ENCODE measurements at places on chromosomes 11 and 22.
A peak's percentile ranks its signal among the peaks of the same experiment; 100 is the strongest.

- DNase-seq, result no peak
These were observed 8.5 kb downstream of the DRD4 start for GRCh38 chr11:645536-645935.

DNA sequence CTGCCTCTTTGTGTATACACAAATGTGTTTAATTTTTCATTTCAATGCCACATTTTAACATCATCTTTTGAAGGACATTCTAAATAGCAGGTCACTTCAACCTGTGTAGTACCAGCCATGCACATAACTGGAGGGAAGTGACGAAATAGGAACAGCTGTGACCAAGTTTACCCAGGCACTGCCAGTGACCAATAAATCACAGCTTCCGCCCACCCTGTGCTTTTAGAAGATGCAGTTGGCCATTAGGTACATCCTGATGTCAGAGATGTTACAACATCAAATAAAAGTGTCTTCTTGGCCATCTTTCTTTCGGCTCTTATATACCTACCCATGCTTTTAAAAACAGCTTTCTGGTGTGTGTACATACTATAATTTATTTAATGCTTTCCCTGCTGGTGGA lies 7.8 kb downstream of the LDLRAD3 start:
- no peak for DNase-seq

- no peak for DNase-seq
These were observed 30.1 kb upstream of the SYT13 start for GRCh38 chr11:45316258-45316657.

GRCh38 chr11:68121067-68121899 lies at the start of gene CHKA:
TSS of gene CHKA (minus strand) at chr11:68121388. CDS start at chr11:68121177, 211 bp downstream.
- peak; percentile 94 for DNase-seq

DNA sequence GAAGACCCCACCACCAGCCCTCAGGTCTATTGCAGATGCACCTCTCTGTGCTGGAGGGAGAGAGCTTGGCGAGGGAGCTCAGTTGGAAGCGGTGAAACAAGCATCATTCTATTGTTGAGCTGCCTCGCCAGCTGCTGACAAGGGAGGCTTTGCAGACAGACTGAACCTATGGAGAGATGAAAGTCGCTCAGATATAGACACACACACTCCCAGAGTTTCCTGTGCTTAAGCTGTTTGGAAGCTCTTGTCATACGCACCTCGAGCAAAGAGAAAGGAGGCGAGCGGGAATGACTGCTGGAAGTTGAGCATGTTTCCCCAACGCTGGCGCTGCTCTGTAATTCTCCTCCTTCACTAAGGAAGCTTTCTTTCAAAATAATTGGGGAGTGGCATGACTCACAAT lies 126.1 kb downstream of the TRIM29 start:
- DNase-seq, result no peak

GRCh38 chr11:65188486-65188885 lies 6.8 kb downstream of the CAPN1 start:
- no peak for DNase-seq

GRCh38 chr22:47201996-47202818 lies 439.8 kb downstream of the TBC1D22A start:
- DNase-seq, result no peak

GRCh38 chr11:17211286-17211685 lies 3.5 kb upstream of the PIK3C2A start:
- no peak for DNase-seq

DNA sequence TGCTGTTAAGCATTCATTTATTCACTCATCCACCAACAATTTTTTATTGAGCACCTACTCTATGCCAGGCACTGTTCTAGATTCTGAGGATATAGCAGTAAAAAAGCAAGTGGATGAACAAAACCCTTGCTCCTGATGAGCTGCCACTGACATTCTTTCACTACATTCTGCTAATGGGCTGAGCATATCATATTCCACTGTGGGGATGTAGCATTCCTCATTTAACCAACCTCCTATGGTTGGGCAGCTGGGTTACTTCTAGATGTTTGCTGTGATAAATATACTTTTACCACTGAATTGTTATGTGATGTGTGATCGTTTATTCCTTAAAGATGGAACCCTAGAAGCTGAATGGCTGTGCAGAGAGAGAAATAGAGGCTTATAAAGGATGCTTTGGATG lies 176.9 kb downstream of the MN1 start:
- no peak for DNase-seq

DNA sequence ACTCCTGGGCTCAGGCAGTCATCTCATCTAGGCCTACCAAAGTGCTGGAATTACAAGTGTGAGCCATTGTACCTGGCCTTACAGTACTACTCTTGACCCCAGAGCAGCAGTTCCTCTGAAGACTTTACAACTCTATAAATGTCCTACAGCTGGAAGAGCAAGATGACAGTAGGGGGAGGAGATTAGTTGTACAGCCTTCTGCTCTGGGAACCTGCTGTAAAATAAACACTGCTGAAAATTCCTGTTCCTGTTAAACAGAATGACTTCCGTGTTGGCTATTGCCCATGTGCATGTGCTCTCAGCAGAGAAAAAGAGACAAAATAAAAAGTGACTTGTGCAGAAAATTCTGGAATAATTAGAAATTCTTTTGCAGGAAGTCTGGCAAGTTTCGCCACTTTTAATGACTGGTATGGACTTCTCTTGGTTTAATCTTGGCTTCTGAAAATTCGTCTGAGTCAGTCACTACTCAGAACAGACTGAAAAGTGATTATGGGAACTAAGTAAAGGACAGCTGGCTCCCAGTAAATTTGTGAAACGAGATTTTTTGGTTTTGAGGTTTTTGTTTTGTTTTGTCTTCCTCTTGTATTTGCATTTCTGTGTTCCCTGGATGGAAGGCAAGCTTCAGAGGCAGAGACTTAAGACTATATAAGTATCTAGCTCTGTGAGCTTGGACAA lies 955.7 kb downstream of the DLG2 start:
- DNase-seq, result no peak

DNA sequence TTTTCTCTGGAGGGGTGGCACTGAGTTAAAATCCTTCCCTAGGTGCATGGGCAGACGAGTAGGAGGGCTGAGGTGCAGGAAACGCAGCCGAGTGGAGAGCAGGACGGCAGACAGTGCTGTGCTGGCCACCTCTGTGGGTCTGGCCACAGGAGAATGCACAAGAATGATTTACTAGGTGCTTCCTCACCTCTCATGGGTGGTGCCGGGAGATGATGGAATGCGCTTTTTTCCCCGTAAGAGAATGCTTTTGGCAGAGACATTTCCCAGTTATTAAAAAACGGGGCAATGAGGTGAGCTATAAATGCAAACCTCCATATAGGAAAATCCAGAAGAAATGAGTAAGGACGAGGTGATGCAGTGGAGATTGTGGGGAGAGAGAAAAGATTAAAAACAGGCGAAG lies 86.1 kb downstream of the ADAMTS15 start:
- no peak for DNase-seq

- DNase-seq, result peak; percentile 43
These were observed 31.2 kb downstream of the RAB6A start for GRCh38 chr11:73729594-73730206.

GRCh38 chr11:26150031-26150430 lies 181.9 kb upstream of the ANO3 start:
- DNase-seq, result no peak

All from neuronal stem cell (in vitro differentiated cells).